ENCODE measurements at places on chromosomes 3 and 15. TPM values are rescaled to one million over a fixed set of nuclear protein-coding genes. Genes with fewer than 3 reads are reported as not detected.

DNA sequence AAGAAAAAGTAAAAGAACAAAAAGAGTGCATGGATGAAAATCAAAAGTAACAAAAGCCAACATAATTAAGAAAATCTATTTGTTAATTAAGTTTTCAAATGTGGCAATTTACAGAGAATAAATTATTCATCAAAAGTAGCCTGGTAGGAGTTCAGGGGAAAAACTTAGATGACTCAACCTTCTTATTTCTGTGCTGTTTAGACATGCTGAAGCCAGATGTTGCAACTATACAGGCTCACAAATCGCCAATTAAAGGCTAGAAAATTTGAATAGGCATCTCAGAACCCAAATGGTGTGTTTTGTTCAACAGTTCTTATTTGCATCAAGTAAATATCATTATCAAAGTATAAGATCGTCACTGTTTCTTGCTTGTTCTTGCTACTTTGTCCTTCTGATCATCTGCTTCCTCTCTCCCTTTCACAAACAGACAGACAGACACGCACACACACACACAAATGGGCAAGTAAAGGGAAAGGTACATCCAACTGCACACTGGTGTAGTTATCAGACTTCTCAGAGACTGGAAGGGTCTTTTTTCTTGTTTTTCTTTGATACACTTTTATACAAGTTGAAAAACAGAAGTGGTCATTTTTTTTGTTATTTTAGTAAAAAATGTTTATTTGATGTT, 572.2 kb downstream of the MECOM start:
- DNase-seq: no peak
- H3K4me1 ChIP-seq: no peaks in the 10 kb centered on the region
- no peak overlapping the region for H3K4me3 ChIP-seq
- no peaks in the 10 kb centered on the region for H3K36me3 ChIP-seq

DNA sequence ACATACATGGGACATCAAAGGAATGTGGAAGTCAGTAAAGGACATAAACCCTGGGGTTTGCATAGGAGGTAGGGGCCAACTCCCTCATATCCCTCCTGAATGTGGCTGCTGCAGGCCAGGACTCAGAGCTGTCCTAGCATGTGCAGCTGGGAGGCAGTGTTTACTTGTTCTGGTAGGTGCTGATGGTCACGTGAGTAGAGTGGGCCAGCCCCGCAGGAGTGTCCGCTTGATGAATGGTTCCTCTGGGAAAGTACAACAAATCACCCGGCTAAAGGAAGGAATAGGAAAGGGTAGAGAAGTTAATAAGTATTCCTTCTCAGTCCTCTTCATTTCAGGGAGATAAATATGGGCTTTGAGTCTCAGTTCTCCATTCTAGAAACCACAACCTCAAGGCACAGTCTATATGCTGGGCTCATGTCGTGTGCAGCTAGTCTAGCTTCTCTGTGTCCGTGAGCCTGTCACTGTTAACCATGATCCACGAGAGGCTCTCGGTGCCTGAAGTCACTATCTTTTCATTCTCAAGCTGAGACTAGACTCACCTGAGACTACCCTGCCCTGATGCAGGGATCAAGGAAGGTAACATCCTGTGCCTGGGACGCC, 17.9 kb downstream of the RIOX2 start:
- H3K27me3 ChIP-seq: no peaks in the 10 kb centered on the region
- H3K27ac ChIP-seq: peak overlapping the region; percentile 42
- H3K4me1 ChIP-seq: peaks cover 14% of the 10 kb centered on the region

DNA sequence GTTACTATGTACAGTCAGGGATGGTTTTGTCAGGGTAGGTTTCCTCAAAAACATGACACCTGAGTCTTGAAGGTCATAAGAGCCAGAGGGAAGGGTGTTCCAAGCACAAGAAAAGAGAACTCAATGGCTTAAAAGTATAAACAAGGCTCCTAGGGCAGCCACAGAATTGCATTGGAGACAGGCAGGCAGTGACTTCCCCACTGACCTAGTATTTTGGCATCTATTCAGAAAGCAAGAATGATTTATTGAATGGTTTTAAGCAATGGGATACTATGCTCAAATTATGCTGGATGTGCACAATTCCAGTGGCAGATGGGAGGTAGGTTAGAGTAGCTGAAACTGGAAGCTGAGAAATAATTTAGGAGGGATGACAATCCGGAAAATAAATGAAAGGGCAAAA, 54.0 kb downstream of the TSC22D2 start:
- no peak overlapping the region for H3K27ac ChIP-seq
- H3K36me3 ChIP-seq: peaks cover 19% of the 10 kb centered on the region
- no peak for DNase-seq
- no peak overlapping the region for H3K4me3 ChIP-seq
- H3K4me1 ChIP-seq: no peaks in the 10 kb centered on the region
- H3K27me3 ChIP-seq: no peaks in the 10 kb centered on the region

DNA sequence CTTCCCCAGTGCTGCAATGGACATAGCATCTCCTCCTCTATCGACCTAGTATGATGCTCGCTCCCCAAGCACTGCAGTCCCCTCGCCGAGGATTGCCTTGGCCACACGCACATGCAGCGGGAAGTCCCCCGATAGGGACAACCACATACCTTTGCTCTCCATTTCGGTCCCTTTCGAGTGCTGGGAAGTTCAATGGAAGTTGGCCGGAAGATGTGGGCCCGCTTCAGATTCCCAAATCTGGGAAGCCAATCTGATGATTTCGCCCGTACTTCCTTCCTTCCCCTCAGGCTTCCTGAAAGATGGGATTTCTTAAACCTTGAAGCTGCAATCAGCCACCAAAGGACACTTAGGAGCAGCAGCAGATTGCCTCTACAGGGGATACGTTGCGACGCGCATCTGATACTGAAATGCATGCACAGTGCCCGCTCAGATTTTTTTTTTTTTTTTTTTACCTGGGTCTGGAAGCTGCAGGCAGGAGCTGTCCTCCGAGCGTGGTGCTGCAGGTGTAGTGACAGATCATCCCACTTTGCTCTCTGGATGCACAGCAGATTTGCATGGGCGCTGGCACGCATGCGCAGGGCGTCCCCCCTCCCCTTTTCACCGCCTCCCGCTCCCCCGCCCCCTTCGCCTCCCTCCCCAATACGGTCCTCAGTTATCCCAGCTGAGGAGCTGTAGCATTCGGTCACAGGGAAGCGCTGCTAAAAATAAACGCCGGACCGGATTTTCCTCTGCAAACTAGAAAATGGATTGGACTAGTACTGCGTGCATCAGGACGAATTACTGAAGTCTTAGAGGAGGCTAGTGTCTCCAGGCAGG, at the start of gene FGF12:
FGF12 (minus strand) TSS at position 510 of the 816 bp plus-strand sequence.
- H3K4me1 ChIP-seq: no peaks in the 10 kb centered on the region
- no peaks in the 10 kb centered on the region for H3K36me3 ChIP-seq
- H3K27me3 ChIP-seq: peaks cover 12% of the 10 kb centered on the region
- no peak within 1 kb of the TSS for H3K27ac ChIP-seq
- H3K4me3 ChIP-seq: no peak within 1 kb of the TSS

GRCh38 chr3:173690542-173691180, 293.1 kb downstream of the NLGN1 start:
- H3K27ac ChIP-seq: no peak overlapping the region
- no peaks in the 10 kb centered on the region for H3K27me3 ChIP-seq
- H3K4me3 ChIP-seq: no peak overlapping the region
- DNase-seq: no peak
- H3K36me3 ChIP-seq: no peaks in the 10 kb centered on the region

PLSCR2 gene
- not detected for total RNA-seq

Data from activated CD8-positive, alpha-beta memory T cell treated with anti-CD3 and anti-CD28 coated beads, Interleukin-2, amount 10 ng/mL, durations not matched to agents 7 days and 5 days (primary cell).